ENCODE measurements at places on chromosomes 4 and X.

- no peak for DNase-seq
These were observed 29.4 kb downstream of the ELF4 start for GRCh38 chrX:130080791-130081367.

- no peak for DNase-seq
These were observed 19.9 kb upstream of the CLDN34 start for GRCh38 chrX:9947131-9947794.

DNA sequence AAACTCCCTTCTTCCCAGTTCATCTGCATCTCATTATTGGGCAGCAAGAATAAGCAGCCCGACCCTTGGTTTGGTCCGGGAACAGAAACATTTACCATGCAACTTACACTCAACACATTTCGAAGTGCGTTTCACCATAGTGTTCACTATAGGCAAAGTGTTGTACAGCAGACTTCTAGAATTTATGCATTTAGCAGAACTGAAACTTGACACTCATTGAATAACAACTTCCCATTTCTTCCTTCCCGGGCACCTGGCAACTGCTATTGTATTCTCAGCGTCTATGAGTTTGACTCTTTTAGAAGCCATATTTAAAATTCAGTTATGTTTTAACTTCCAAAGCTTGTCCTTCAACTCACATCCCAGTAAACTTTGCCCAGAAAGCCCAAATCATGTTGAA is 840.6 kb downstream of the NLGN4X start:
- DNase-seq: no peak

- no peak for DNase-seq
These were observed 39.6 kb downstream of the NUDT11 start for GRCh38 chrX:51456814-51457213.

GRCh38 chr4:37243051-37243450 is 1.5 kb upstream of the NWD2 start:
- DNase-seq: no peak

DNA sequence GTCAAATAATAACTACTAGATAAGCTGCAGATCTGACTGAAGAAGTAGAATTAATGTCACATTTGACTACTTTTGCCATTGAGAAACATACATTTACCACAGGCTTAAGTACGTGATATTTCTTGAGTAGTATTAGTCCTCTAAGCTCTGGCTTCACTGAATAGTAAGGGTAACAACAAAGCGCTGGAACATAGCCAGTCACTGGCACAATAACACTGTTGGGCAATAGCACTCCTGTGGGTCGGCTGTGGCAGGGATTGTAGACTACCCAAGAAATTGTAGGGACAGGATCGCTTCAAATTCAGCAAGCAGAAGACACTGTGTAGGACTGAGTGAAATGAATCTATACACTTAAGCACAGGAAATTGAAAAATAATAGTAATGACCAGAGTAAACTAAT is 27.1 kb upstream of the IL15 start:
- DNase-seq: no peak

- no peak for DNase-seq
These were observed 797.7 kb downstream of the RAPGEF2 start for GRCh38 chr4:159900562-159900961.

DNA sequence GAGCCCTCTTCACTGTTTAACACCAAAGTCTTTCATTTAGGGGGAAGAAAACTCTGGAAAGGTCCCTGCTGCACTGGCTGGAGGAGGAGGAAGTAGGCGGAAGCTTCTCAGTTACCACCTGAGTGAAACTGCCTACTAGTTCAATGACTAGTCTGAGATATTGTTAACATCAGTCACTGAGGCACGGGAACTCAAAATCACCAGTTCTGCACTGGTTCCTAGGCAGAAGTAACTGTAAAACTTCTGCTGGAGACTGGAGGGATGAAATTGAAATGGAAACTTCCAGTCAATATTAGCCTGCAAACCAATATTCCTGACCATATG is 178.3 kb downstream of the SNCA start:
- no peak for DNase-seq

DNA sequence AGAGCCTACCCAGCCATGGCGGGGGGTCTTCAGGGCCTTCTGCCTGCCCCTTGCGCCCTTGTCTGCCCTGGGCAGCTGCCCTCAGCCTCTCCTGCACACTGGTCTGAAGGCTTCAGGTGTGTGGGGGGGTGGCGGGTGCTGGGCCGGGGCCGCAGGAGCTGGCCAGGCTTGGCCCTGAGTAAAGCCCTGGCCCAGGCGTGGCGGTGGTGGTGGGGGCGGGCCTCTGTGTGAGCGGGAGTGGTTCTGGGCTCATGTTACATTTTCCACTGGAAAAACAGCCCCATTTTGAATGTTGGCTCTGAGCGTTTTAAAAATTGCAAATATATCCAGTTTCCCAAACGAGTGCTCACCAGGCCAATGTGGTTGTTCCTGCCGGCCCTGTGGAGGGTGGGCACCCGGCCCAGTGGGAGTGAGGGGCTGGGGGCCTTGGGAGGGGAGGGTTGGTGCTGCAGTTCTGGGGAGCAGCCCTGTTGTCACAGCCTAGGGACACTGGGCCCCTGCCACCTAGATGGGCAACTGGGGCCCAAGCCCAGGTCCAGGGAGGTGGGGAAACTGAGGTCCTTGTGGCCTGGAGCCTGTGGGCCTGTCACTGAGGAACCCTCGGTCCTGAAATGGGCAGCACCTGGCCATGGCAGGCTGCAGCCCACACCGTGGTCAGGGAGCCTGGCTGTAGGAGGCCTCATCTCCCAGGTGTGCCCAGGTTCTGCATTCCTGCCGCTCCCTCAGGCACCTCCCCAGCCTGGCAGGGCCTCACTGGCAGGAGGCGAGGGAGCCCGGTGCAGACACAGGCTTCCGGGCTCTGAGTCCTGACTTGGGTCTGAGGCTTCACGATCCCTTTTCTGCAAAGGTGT is 28.3 kb downstream of the FGFRL1 start:
- DNase-seq: no peak

- peak; percentile 68 for DNase-seq
These were observed 5.9 kb downstream of the IRAK1 start for GRCh38 chrX:154013614-154014360.

- no peak for DNase-seq
These were observed 127.2 kb downstream of the AKAP4 start for GRCh38 chrX:50073601-50074000.

DNA sequence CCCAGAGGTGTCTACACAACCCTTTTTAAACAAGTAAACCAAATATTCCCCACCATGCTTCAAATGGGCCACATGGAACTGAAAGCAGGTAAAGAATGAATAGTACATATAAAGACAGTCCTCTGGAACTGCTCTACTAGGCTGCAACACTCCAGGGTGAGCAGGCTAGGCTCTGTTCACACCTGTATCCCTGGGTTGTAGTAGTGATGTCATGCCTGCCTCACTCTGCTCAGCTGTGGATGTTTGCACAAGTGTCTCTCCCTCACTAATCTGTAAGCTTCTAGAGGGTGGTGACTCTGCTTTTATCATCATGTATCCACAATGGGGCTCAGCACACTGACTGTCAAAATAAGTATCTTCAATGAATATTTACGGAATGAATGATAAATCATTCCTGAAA is 20.4 kb downstream of the LEF1 start:
- DNase-seq: no peak

GRCh38 chrX:150683536-150684146 is 9.6 kb upstream of the MTMR1 start:
- DNase-seq: peak; percentile 20

GRCh38 chr4:86043755-86044592 is 315.9 kb downstream of the MAPK10 start:
- DNase-seq: peak; percentile 40

- no peak for DNase-seq
These were observed 6.8 kb upstream of the G3BP2 start for GRCh38 chr4:75679876-75680575.

- no peak for DNase-seq
These were observed 20.2 kb downstream of the NHS start for GRCh38 chrX:17395154-17395553.

DNA sequence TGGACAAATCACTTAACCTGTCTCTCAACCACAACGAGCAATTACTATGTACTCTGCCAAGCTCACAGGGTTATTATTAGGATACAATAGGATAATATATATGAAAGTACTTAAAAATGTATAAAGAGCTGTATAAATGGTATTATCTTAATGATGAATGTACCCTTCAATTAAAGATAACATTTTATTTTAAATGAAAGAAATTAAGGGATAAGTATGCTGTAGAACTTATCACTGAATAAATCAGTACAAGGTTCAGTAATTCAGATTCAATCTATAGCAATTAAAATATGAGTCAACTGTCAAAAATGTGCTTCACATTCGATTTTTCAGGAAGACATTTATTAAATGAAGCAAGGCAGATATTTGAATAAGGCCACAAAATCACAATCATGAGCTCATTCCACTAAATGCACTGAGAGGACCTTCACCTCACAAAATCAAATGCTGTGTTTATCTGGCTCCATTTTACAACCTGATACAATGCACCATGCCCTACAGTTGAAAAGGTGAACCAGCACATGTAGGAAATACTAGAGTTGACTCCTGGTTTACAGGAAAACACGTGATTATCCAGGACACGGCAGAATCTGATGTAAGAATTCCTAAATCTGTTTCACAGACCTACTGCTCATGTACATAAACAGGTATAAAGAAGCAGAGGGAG is 4.4 kb downstream of the LRCH2 start:
- DNase-seq: no peak

DNA sequence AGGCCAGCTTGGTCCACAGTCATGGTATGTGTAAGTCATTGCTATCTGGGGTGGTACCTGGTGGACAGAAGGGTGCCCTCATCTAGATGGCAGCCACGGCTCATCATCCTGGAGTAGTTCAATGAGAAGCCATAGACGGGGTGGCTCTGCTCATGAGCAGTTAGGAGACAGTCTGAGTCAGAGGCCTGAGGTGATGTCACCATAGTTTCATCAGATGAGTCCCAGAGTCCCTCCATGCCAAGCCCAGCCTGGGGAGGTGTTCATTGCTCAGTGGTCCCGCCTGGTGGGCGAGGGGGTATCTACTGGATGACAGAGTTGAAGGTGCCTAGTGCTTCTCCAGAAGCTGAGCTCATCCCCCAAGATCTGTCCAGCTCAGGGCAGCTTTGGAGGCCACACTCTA is 49.8 kb downstream of the DLG3 start:
- DNase-seq: no peak

- no peak for DNase-seq
These were observed 371.5 kb upstream of the SLIT2 start for GRCh38 chr4:19880206-19880605.
